ENCODE measurements at places on chromosomes 2 and 18.

- no peak for DNase-seq
Measured at GRCh38 chr2:135055182-135055786, 3.2 kb downstream of the RAB3GAP1 start.

GRCh38 chr2:66724241-66724640 lies 289.3 kb downstream of the MEIS1 start:
- no peak for DNase-seq

DNA sequence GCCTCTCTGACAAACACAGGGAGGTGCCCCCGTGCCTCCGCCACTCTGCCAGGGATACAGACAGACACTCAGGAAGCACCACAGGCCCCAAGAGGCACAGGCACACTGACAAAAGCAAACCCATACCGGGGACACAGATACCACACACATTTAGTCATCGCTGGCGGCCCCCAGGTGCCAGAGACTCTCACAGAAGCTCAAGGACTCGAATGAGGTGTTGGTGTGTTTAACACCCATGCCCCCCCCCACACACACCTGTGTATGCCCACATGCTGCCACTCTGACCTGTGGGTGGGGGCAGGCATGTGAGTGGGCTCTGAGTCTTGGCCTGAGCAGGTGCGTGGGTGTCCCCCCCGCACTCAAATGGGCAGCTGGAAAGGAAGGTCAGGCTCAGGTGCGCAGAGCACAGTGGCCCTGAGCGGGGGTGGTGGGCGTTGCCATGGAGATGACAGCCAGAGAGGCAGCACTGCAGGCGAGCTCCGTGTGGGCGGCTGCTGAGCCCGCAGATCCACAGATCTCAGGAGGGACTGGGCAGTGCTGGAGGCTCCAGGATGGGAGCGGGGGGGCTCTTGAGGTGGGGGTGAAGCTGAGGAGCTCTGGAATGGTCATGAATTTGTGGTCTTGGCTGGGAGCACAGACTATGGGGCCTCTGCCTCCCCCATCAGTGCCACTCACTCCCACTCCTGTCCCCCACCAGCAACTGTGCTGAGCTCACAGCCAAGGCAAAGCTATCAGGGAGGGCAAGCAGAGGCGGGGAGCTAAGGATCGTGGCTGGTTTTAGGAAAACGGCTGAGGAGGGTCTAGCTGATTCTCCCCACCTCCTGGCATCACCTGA lies 73.9 kb upstream of the TAF1B start:
- no peak for DNase-seq

DNA sequence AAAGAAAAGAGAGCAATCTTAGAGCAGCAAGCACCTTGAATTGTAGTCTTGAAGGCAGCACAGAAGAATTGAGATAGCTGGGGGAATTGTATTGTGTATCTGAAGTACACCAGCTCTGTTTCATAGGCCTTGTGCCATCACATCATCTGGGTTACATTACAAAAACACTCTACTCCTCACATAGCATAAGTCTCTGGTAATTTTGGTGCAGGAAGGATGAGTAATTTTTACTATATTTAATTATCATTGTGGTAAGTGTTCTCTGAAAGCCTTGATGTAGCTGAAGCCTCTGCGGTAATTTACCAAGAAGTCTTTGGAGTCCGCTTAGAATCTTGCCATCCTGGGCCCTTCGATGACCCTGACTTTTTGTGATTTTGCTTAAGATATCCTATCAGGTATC lies 291.1 kb downstream of the ARHGAP15 start:
- DNase-seq, result no peak

GRCh38 chr2:73386894-73387636 lies 1.4 kb downstream of the ALMS1 start:
- DNase-seq, result no peak

DNA sequence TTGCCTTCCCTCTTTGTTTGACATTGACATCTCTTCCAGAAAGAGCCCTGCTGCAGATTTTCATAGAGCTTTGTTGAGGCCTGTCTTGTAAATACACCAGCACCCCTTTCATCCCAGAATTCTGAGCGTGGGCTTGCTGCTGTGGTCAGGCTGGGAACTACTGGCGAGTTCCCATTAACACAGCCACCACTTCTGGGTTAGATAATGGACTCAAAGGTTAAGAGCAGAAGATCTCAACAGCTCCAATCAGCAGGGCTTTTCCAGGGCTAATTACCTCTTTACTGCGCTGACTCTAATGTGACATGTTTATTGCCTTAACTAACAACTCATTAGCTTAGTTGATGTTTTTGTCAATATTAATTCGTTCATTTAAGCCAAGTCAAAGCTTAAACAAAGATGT lies 235.9 kb upstream of the BOD1L2 start:
- no peak for DNase-seq

GRCh38 chr2:10128420-10128819 lies 5.9 kb downstream of the RRM2 start:
- no peak for DNase-seq

DNA sequence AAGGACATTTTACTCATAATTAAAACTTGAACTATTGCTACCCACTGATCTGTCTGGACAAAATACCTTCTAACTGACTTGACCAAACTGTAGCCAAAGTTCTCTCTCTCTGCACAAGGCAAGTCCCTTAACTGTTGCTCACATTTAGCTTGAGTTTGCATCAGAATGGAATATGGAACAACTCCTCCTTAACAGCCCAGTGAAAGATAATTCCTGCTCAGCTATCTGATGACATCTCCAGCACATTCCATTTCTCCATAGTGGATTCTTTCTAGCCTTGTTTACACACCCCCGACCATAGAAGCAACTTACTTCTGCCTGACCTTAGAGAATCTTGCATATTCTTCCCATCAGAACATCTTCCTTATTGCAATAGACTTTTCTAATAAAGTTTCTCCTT lies 317.2 kb upstream of the CDH2 start:
- DNase-seq, result no peak

- no peak for DNase-seq
Measured at GRCh38 chr2:219125886-219126270, 34.7 kb downstream of the NHEJ1 start.

DNA sequence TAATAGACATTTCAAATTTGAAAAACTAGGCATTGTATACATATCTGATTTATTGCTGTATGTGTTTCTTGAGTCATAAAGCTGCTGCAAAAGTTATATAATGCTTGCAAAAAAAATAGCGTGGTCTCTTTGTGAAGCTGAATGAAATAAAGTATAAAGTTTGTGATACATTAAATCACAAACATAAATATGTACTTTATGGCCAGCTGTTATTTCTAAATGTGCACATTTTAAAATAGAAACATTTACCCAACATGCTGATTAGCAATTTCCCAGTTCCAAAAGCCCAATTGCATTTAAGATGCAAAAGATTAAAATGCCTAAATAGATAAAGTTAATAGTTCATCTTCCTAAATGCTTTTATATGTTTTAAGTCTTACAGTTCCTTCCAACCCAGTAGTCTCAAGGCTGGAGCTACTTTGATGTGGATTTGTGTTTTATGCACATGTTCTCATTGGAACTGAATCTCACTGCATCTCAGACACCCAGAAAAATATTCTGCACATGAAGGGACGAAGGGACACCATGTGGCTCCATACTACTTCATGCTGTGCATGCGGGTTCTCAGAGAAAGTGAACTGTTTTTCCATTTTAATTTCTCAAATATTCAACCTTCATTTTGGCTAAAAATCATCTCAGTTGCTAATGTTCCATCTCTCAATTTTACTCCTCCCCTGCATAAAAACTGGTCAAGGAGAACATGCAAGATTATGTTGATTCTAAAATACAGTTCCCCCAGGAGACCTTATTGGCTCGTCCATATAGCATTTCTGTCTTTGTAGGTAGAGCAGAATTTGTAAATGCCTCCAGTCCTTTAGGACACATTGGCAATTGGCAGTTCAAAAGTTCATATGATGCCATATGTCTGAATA lies 304.6 kb downstream of the MTX2 start:
- no peak for DNase-seq

DNA sequence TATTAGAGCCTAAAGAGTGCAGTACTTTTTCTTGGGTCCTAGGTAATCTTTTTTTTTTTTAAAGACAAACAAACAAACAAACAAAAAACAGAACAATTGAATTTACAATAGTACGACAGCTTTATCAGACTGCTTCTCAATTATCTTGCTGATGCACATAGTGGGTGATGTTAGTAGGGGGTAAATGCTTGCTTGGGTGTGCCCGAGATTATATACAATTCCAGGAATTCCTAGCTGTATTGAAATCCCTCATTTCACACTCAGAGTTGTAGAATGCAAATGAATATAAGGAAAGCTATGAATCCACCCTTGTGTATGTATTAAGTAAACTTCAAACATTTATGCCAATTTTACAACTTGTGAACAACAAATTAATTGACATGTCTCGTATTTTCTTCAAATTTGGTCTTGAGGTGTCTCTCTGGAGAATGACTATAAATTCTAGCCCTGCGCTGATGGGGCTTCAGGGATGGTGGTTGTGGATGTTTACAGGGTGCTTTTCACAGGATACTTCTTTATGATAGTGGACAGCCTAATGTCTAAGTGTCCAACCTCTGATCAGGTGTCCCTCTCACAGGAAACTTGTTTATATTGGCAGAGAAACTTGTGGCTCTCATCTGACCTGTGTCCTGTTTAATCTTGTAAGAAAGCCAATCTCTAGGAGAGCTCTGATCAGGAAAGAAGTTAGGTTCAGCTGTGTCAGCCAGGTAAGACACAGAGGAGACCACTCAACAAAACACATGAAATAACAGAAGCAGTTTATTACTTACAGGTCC lies 61.9 kb upstream of the SLC39A10 start:
- DNase-seq, result no peak

DNA sequence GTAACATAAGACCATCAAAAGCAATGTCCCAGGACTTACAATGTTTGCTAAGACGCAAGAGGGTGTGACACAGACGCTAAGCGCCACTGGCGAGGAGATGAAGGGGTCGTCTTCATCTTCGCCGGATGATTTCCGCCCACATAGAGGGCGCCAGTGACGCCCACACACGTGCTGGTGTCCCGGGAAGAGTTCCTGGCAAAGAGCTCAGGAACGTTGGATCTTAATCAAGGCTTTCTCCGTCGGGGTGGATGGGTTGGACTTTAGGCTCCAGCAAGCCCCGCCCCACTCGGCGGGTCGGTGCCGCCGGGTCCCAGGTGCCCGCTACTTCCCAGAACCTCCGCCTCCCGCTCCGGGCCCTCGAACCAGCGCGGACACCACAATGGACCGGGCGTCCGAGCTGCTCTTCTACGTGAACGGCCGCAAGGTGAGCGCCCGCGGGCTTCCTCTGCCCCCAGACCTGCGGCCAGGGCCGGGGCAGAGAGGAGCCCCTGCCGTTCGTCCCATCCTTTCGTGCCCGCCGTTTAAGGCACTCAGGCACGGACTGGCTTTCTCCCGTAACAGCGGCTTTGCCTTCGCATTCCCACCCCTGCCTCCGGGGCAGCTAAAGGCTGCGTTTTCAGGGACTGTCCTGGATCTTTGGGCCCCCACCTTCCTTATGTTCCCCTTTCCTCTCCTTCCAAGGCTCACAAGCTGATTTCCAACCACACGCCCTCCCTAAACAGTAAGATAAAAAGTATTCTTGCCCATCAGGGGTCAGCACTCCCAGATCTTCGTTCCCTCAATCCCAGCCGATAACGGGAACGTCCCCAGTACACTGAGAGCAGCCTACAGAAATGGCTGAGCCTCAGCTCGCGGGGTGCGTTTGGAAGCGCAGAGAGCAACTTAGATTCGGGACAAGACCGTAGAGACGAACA lies at the start of gene AOX1:
TSS of gene AOX1 (plus strand) at position 285 of the 914 bp plus-strand sequence. CDS start at position 380, 95 bp downstream.
- no peak for DNase-seq

DNA sequence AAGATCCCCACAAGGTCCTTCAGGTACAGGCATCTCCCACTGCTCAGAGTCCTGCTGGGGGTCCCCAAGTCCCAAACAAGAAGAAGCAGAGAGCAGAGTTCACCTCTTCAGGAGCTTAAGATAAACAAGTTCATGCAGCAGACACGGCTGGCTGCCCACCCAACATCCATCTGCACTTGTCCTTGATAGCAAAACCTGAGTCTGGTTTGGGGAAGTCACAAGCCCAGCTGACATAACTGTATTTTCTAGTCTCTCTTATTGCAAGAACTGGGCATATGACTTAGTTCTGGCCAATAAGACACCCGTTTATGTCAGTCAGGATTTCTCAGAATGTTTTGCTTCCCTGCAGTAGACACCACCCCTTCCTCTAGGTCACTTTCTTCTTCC lies 31.8 kb downstream of the AFF3 start:
- no peak for DNase-seq

GRCh38 chr2:1884933-1885580 lies 140.7 kb upstream of the PXDN start:
- no peak for DNase-seq

DNA sequence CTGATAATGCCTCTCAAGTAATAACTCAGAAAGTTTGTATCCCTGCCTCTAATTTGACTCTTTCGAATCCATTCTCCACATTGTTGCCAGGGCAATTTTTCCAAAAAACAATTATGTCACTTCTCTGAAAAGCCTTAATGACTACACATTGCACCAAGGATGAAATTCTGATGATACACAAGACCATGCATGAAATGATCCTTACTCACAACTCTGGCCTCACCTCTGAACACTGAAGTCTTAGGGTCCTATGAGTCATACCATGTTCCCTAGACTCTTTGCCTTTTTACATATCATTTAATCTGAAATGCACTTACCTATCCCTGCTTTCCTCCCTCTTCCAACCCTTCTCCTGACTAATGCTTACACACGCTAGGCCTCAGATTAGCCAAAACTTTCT lies 51.0 kb downstream of the WDPCP start:
- DNase-seq, result no peak

- no peak for DNase-seq
Measured at GRCh38 chr2:98543842-98544241, 64.5 kb downstream of the COA5 start.

GRCh38 chr18:53698907-53699306 lies 525.6 kb downstream of the MBD2 start:
- DNase-seq, result peak; percentile 17

GRCh38 chr2:130825231-130825965 lies 11.3 kb upstream of the ARHGEF4 start:
- DNase-seq, result no peak

GRCh38 chr18:45984546-45985235 lies 17.6 kb upstream of the EPG5 start:
- no peak for DNase-seq

GRCh38 chr2:160491911-160492371 lies 1.7 kb downstream of the RBMS1 start:
- DNase-seq, result no peak

DNA sequence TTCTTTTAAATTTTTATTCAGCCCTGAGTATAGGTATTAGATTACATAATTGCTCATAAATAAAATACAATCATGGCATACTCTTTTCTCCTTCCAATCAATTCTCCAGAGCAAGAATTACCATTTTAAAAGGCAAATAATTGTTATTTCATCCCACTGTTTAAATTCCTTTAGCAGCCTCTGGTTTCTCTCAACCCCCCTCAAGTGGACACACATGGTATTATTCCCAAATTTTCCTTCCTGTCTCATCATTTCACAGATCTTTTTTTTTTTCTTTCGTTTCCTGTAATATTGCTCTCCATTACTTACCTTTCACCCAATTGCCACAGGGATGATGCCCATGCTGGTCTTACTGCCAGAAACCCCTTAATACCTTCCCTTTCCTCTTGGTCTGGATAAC lies 385.2 kb downstream of the RIT2 start:
- DNase-seq, result no peak

- DNase-seq, result no peak
Measured at GRCh38 chr2:17442334-17442733, 75.9 kb downstream of the RAD51AP2 start.
